ENCODE measurements at places on chromosomes 12 and 14.
A peak's percentile ranks its signal among the peaks of the same experiment; 100 is the strongest.

- DNase-seq: no peak
Observed at GRCh38 chr12:68568922-68569569, 41.7 kb upstream of the RAP1B start.

DNA sequence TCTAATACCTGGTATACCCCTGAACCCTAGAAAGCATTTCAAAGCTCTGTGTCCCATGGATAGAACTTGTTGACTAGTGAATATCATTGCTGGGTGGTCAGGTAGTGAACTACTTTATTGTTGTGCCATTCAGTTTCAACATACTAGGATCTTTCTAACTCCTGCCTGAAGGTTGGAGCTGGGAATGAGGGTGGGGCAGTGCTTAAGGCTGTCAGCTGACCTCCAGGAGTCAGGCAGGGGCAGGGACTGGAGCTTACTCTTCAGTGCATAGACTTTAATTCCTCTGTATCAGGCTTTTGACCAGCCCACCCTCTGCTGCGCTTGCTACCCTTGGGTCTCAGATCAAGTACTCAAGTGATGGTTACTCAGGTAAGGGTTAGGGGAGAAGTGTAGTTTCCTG, 102.6 kb upstream of the RFX4 start:
- DNase-seq: no peak

GRCh38 chr14:103520657-103521437, 1.8 kb downstream of the CKB start:
- DNase-seq: peak; percentile 78

GRCh38 chr14:54738009-54738408, 164.6 kb downstream of the GCH1 start:
- no peak for DNase-seq

DNA sequence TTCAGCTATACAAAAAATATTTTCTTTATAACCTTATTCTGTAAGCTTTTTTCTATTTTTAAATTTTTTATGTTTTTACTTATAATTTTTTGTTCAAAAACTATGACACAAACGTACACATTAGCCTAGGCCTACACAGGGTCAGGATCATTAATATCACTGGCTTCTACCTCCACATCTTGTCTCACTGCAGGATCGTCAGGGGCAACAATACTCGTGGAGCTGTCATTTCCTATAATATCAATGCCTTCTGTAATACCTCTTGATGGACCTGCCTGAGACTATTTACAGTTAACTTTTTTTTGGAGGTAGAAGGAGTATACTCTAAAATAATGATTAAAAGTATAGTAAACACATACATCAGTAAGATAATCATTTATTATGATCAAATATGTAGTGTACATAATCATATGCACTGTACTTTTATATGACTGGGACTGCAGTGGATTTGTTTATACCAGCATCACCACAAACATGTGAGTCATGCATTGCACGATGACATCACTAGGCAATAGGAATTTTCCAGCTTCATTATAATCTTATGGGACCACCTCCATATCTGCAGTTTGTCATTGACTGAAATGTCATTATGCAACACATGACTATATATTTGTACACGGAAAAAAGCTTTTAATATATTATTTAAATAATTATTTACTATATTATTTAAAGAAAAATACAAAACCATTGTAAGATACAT, 18.5 kb upstream of the PMCH start:
- DNase-seq: peak; percentile 46

Data from myocyte (in vitro differentiated cells).